T-cell (primary cell): ENCODE measurements at places on chromosomes 5 and 9.

DNA sequence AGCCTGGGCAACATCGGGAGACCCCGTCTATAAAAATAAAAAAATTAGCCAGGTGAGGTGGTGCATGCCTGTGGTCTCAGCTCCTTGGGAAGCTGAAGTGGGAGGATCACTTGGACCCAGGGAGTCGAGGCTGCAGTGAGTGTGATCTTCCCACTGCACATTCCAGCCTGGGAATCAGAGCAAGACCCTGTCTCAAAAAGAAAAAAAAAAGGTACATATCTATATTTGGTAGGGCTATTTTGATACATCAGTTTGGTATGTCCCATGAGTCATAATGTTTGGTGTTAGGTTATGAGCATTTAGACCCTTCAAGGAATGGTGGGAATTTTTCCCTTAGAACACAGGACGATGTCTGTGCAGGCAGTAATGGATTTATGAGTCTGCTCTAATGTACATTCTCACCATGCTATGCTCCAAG is 55.3 kb upstream of the POU4F3 start:
- DNase-seq, result no peak

- no peak for DNase-seq
These were observed 656 bp downstream of the CEP78 start for GRCh38 chr9:78236551-78236910.

- DNase-seq, result no peak
These were observed 5.6 kb downstream of the PTCD2 start for GRCh38 chr5:72325566-72326305.

DNA sequence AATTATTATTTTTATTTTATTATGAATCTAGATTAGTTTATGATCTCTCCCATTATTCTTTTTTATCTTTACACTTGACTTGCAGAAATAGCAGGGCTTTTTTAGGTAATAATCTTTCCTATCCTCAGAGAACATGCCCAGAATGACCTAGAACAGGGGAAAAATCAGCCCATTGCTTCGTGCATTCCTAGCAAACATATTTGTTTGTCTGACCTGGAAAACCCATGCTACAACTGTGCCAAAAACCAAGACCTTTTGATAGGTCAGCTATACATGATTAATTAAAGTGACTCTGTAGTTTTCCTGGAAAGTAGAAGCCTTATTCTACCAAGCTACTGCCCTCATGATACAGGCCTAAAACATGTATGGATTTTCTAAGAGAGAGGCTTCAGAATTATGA is 24.1 kb upstream of the CCDC112 start:
- no peak for DNase-seq

GRCh38 chr5:66892716-66893115 is 296.5 kb downstream of the MAST4 start:
- no peak for DNase-seq

- DNase-seq, result no peak
These were observed 61.3 kb upstream of the SMC5 start for GRCh38 chr9:70197216-70198044.

- DNase-seq, result no peak
These were observed 15.7 kb upstream of the TNC start for GRCh38 chr9:115133649-115134048.

- no peak for DNase-seq
These were observed 8.4 kb downstream of the SMARCA2 start for GRCh38 chr9:2023532-2023931.

DNA sequence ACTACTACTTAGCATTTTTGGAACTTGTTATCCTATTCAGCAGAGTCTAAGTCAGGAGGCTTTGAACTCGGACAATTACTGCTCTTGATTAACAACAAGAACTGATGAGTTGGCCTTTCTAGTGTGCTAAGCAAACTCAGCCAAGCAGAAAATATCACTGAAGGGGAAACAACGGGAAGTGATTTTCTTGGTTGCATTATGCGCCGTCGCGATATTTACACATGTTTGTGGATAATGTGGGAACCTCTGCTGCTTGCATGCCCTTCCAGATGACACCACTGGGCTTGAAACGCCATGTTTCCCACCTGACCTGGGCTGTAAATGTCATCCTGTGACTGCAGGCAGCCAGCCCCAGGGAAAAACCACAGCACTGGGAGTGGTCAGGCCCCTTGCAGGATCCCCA is 205.5 kb downstream of the PAX5 start:
- no peak for DNase-seq

GRCh38 chr5:133147411-133147810 is 95.6 kb downstream of the HSPA4 start:
- DNase-seq, result no peak

DNA sequence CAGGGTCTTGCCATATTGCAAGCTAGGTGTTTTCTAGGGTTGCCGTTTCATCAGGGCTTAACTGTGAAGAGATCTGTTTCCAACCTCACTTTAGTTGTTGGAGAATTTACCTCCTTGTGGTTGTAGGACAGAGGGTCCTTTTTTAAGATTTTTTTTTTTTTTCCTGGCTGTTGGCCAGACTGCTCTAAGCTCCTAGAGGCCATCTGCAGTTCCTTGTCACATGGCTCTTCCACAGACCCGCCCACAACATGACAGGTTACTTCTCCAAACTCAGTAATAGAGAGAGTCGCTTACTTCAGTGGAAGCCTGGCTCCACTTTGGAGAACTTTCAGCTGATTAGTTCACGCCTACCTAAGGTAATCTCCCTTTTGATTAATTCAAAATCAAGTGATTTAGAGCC is 543.7 kb downstream of the DMRTA1 start:
- DNase-seq, result no peak

DNA sequence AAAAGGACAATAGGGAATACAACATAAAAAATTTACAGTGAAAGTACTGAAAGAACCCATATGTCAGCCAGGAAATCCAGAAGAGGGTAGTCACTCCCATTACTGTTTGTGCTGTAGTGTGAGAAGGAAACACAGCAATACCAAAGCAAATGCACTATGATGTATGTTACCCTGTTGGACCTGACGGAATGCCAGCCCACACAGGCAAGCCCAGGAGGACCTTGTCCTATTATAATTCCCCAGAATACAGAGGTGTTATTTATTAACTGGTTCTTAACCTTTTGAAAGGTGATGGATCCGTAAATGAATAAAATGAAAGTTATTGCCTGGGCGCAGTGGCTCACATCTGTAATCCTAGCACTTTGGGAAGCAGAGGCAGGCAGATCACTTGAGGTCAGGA is 79.0 kb downstream of the GDA start:
- DNase-seq, result no peak

DNA sequence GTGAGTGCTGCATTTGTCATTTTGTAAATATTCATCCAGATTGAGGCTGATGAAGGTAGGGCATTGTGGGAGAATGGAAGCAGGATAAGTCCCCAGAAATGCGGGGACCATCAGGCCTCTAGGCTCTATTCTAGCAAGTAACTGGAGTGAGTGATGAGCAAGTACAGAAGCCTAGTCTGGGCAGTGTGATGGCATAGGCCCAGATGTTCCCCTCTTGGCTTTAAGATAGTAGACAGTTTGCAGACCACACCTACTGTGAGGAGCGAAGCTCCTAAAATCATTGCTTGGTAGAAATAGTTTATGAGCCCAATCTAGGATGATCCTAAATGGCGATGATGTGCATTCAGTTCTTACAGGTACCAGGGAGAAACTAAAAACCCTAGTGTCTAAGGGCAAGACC is 24.3 kb downstream of the NDFIP1 start:
- no peak for DNase-seq

- DNase-seq, result no peak
These were observed 3.8 kb upstream of the SHC3 start for GRCh38 chr9:89182369-89182768.

GRCh38 chr5:96207420-96207819 is 225.6 kb downstream of the PCSK1 start:
- DNase-seq, result no peak

DNA sequence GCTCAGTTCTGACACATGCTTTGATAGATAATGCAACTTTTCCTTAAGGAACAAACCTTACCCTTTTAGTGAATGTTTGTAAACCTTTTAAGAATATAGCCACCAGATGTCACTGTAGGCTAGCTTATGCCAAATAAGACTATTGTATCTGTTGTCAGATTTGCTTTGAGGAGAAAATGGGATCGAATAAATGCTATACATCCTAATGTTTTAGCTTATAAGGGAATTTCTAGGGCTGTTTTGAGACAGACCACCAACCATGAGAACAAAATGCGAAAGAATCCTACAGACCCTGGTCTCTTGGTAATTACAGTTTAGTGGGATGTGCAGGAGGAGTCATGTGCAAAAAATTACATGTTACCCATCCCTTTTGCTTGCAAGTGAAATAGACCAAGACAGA is 127.6 kb upstream of the NMUR2 start:
- no peak for DNase-seq

GRCh38 chr9:127892831-127893230 is 6.6 kb downstream of the ST6GALNAC6 start:
- DNase-seq, result no peak

- DNase-seq, result no peak
These were observed 954 bp downstream of the TBCA start for GRCh38 chr5:77774981-77775789.

- DNase-seq, result no peak
These were observed 390.0 kb upstream of the IRX4 start for GRCh38 chr5:2272755-2273154.

- DNase-seq, result no peak
These were observed 117.1 kb downstream of the ICE1 start for GRCh38 chr5:5539590-5539989.

DNA sequence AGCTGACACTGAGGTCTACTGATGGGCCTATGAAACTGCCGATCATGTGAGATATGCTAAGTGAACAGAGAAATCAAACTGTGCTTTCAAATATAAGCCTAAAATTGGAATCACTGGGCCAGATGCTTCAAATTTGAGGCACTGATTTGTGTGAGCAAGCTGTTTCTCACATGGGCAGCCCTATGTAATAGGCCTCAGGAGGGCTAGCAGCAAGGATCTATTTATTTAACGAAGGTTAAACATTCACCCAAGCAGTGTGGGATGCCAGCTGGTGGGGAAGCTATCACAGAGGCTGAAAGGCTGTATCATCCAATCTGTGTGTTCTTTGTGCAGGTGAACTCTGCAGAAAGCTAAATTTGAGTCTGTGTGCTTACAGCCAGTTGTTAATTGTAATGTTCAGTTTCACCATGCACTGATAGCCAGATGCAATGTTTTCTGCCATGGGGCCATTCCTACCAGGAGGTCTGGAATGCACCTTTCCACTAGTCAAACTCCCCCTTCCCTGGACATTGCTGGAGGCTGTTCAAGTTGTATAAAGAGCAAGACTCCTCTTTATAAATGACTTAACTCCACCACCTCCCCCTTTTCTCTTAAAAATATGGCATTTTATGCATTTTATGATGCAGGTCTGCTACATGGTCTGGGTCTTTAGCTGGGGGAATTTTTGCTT is 228.9 kb downstream of the SH3GL2 start:
- no peak for DNase-seq

- DNase-seq, result no peak
These were observed 5.3 kb downstream of the RAB14 start for GRCh38 chr9:121196389-121196788.

GRCh38 chr5:127935398-127935797 is 148.2 kb upstream of the SLC12A2 start:
- DNase-seq, result no peak

DNA sequence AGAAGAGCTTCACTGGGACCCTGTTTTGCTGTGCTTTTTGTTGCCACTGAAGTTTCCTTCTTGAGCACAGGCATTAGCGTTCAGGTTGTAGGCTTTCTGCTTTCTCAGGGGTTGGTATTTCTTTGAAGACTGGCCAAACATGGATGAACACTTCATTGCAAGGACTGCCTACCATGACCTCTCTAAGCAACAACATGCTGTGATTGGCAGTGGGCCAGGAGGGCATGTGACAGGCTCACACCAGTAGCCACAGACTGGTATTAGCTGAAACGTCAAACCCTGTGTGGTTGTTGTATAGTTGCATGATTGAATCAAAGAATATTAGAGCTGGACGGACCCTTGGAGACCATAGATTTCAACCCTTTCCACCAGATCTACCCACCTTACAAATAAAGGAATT is 20.0 kb upstream of the MLANA start:
- DNase-seq, result no peak

- DNase-seq, result no peak
These were observed 511.3 kb upstream of the ADAMTS16 start for GRCh38 chr5:4628645-4629385.

- no peak for DNase-seq
These were observed 259.7 kb upstream of the TUT7 start for GRCh38 chr9:86613943-86614342.

DNA sequence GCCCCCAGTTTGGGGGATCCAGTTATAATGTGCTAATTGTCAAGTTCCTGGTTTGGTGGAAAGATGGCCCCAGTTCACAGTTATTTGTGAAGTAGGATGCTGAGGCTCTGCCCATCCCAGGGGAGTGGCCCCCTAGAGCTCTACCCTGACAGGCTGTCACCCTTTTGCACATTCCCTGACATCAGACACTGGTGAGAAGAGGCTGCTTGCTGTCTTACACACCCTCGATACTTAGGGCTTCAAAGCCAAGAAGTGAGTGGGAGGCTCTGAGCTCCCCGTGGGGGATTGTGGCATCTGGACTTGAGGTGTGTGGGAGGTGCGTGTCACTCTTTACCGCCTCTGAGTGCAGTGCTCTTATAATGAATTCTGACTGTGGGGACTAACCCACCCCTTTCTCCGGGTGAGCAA is 168.5 kb downstream of the DOCK2 start:
- DNase-seq, result no peak
